LNCaP clone FGC (cell line): ENCODE measurements at places on chromosomes 2 and 18.
A peak's percentile ranks its signal among the peaks of the same experiment; 100 is the strongest.

GRCh38 chr2:98036349-98037000 is 40.7 kb upstream of the TMEM131 start:
- peak; percentile 58 for DNase-seq

GRCh38 chr18:21672521-21673267 is 31.9 kb downstream of the ABHD3 start:
- DNase-seq = peak; percentile 78

- DNase-seq = no peak
Measured at GRCh38 chr2:237742614-237743013, 56.0 kb upstream of the RBM44 start.

- DNase-seq = no peak
Measured at GRCh38 chr2:144003460-144004075, 516.4 kb downstream of the ZEB2 start.

- no peak for DNase-seq
Measured at GRCh38 chr2:60884800-60885199, 3.4 kb downstream of the REL start.

GRCh38 chr2:30584116-30584515 is 137.1 kb downstream of the LCLAT1 start:
- DNase-seq = no peak

DNA sequence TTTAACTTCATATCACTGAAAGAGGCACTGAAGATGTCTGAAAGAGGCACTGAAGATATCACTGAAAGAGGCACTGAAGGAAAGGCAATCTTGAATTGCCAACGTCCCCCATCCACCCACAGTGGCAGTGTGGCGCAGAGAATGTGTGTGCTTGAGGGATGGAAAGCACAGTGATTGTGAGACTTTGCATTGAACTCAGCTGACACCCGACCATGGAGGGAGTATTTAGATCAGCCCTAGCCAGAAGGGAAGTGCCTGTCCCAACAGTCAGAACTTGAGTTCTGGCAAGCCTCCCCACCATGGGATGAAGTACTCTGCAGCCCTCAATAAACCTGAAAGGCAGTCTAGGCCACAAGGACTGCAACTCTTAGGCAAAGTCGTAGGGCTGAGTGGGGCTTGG is 33.8 kb downstream of the MAP4K3 start:
- DNase-seq = no peak

DNA sequence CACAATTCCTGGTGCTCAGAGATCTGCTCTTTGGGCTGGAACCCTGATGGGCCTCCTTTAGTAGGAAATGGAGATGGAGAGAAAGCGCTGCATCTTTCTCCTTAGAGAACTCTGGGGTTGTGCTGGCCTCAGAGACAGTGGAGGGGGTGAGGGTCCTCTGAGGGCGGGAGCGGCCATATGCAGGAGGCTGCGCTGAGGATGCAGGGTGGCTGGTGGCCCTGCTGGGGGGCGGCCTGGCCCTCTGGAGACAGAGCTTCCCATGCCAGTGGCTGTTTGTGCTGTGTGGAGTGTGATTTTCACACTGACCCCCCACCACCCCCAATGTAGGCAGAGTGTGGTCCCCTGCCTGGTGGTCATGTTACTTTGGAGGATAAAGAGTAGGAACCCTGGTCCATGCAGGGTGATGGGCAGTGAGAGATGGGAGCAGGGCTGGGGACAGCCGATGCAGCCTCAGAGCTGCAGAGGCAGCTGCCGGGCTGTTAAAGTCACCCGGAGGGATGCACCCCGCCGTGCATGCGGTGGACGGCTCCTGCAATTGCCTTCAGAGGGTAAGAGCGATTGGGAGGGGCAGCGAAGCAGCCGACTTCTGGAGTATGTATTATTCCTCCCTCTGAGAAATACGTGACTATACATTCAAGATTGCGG is 194.6 kb downstream of the FAM210A start:
- no peak for DNase-seq

GRCh38 chr2:76247006-76247405 is 536.3 kb upstream of the GCFC2 start:
- no peak for DNase-seq

GRCh38 chr2:18723219-18723618 is 133.8 kb upstream of the NT5C1B start:
- no peak for DNase-seq

GRCh38 chr2:124241-124880 is 78.1 kb upstream of the FAM110C start:
- no peak for DNase-seq

DNA sequence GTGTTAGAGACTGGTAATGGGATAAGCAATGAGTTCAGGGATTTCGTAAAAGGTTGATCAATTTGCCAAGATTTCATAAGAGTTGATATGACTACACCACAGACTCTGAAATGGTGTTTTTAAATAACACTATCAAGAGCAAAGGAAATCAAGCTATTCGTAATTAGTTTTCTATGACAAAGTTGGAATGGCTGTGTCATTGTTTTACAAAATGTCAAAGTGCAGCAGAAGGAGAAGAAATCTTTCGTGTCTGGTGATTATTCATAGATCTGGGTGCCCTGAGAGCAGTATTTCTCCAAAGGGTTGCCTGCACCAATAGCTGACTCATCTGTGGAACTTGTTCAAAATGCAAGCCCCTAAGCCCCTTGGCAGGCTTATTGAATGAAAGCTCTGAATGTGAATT is 70.1 kb downstream of the NABP1 start:
- DNase-seq = no peak

- no peak for DNase-seq
Measured at GRCh38 chr2:205494537-205495235, 187.6 kb upstream of the NRP2 start.

GRCh38 chr2:36861896-36862295 is 104.4 kb downstream of the STRN start:
- no peak for DNase-seq

DNA sequence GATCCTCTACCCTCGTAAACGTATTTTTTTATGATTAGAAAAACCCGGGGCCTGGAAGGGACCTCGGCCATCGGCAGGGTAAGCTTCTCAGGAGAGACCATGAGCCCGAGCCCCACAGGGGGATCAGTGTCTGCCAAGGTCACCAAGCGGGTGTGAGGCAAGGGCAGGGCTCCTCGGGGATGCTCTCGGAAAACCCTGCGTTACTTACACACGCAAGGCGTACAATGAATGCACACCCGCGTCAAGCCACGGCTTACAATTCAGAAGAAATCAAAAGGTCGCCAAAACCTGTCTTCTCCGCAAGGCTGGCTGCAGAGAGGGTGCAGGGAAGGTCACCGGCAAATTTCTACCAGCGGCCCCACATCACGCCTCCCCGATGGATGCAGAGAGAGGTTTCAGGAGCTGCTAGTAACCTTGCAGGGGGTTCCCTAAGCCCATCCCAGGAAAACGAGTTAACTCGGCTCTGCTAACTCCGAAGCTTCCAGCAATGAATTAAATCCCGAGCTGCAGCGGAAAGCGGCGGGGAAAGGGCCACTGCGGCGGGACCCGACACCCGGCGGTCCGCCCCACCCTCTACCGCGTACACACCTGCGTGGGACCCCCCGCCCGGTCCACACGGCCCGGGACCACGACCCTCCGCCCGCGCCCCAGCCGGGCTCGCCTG is 638 bp downstream of the ST3GAL5 start:
- DNase-seq = no peak

DNA sequence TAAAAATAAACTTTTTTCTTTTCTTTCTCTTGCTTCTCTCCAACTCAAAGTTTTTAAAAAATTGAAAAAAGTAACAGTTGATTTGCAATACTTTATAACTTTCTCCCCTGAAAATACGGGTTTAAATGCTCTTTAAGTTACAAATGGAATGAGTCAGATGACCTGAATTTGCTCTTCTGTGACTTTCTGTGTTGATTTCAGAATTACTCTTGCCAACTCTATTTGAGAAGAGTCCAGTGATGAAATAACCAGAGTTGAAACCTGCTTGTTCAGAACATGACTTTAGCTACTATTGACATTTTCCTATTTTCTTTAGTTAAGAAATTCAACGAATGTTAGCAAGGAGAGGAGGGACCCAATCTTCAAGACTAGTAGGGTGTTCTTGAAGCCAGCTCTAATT is 146.1 kb upstream of the ZSWIM2 start:
- DNase-seq = no peak

DNA sequence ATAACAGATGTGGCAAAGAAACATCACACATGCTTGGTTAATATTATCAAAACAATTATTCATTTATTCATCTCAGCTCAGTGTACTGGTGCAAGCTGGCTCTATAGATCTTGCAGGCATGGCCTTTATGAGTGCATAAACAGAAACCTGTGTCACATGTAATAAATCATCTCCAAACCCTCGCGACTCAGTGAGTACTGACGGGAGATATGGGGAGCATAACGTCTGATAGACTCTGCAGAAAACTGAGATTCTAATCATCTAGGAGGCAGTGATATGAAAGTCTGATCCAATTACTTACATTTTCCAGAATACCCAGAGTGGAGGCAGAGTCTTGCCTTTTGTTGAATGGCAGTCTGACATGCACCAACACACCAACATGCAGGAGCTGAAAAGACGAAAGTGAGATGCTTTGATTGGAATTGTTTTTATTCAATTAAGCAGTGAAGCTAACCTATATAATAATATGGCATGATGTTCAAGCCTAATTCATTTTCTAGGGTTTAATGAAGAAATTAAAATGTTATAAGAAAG is 416.8 kb downstream of the RNF144A start:
- DNase-seq = no peak

- no peak for DNase-seq
Measured at GRCh38 chr18:56986829-56987228, 160.1 kb upstream of the BOD1L2 start.

GRCh38 chr2:224126440-224126839 is 87.4 kb upstream of the SERPINE2 start:
- no peak for DNase-seq

DNA sequence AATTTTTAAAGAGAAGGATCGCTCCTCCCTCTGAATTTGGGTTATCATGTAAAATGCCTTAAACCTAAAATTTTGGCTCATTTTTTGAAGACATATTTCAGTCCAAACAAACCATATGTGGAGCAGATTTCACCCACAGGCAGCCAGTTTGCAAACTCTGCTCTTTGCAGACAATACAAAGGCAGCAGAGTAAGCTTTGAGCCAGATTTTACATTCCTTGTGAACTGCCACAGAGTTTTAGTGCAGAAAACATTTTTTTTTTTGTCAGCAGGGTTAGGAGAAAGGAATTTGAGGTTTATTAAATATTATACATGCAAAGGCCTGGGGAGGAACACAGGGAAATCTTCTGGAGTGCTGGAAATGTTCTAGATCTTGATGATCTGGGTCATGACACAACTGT is 171.9 kb upstream of the FN1 start:
- DNase-seq = no peak

DNA sequence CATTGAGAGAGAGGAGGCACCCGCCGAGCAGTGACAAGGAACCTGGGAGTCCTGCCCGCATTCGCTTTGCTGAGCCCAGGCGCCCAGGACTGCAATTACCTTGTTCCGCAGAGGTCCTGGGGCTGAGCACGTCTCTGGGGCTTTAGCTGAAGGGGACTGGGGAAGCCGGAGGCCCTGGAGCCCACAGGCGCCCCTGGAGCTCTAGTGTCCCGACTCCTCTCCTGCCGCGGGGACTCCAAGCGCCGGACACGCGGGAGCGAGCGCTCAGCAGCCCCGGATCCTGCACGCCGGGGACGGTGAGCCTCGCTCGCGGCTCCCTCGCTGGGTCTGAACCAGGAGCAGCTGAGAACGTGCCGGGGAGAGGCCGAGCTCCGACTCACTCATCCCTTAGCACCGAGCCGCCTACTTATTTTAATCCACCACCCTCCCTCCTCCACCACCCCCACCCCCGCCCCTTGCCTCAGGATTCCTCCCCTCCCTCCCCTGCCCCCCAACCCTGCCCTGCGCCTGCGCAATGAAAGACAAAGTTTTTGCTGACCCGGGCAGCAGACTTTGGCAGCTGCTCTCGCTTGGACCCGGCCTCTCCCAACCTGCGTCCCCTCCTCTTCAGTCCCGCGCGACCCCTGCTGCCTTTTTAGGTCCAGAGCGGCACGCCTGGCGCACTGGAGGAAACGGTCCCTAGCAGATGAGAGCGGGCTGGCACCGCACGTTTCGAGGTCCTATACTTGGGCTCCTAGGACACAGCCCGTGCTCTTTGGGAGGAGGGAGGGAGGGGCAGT is at the start of gene OSR1:
Gene OSR1 (minus strand): TSS at position 382 of the 779 bp plus-strand sequence. CDS start 4,818 bp downstream, outside the sequence.
- no peak for DNase-seq

DNA sequence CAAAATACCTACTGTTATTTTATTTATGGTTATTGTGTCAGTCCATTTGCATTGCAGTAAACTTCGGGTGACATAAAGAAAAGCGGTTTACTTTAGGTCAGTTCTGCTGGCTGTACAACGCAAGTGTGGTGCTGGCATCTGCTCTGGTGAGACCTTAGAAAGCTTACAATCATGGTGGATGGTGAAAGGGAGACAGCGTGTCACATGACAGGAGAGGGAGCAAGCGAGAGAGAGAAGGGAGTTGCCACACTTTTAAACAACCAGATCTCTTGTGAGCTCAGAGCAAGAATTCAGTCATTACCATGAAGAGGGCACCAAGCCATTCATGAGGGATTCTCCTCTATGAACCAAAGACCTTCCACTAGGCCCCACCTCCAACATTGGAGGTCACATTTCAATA is 2.0 kb upstream of the FAM171B start:
- no peak for DNase-seq

DNA sequence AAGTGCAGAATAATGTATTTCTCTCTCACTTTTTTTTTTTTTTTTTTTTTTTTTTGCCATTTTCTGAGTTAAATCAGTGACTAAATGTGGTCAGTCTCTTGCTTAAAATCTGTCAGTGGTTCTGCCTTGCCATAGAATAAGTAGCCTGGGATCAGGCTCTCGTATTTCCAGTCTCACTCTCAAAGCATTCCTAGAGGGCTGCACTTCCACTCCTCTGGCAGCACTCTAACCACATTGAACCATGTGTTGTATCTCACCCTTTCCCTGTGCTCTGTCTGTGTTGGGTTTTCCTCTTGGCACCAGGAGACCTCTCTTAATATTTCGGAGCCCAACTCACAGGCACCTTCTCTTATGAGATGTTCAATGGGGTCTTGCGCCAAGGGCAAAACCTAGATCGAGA is 304.4 kb downstream of the CTNNA2 start:
- DNase-seq = no peak

- DNase-seq = no peak
Measured at GRCh38 chr2:118731413-118731812, 116.0 kb downstream of the EN1 start.

DNA sequence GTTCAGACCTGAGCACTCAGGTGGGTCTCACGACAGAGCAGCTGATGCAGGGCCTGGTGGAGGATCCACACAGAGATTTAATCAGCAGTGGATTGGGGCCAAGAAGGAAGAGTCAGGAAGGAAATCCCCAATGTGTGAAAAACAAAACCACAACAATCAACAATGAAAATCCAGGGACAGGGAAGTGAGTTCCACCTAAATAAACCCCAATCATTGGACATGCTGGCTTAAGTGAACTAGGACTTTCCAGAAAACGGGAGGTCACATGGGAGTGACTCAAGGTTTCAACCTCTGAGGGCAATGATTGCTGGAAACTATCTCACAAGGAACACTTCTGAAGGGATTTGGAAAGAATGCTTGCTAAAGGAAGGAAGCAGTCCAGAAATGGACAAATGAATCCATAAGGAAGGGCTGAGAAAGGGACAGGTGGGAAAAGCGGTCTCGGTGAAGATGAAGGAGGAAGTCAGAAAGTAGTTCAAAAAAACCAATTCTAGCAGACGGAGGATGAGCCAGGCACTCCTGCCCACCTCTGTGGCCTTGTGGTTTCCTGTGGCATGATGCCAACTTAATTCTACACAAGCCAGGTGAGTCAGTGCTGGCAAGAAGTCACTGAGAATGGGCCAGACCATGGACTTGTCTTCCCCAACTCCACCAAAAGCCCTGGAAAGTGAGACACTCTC is 15.4 kb upstream of the XDH start:
- DNase-seq = no peak
